ENCODE measurements at places on chromosomes 1 and 21.
A peak's percentile ranks its signal among the peaks of the same experiment; 100 is the strongest.

DNA sequence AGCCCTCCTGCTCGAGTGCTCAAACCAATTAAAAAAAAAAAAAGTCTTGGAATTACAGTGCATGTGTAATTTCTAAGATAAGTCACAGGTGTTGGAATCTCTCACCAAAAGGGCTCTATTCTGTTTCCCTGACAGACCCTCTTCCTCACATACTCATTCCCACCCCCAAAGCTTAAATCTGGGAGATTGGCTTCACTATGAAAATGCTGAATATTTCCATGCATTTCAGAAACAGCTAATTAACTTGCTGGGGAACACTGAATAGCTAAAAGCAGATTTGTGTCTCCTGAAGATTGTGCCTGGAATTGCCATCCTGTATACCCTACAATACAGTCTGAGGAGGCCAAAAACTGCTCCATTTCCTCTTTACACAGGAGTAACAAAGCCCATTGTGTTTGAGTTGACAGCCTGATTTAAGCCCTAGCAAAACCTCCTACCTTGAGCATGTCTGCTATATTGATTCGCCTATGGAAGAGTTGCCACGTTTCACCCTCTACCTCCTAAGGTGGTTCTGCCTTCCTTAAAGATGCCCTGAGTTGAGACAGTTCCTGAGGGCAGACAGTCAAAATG, 1.4 kb upstream of the PIK3R3 start:
- DNase-seq, result no peak

DNA sequence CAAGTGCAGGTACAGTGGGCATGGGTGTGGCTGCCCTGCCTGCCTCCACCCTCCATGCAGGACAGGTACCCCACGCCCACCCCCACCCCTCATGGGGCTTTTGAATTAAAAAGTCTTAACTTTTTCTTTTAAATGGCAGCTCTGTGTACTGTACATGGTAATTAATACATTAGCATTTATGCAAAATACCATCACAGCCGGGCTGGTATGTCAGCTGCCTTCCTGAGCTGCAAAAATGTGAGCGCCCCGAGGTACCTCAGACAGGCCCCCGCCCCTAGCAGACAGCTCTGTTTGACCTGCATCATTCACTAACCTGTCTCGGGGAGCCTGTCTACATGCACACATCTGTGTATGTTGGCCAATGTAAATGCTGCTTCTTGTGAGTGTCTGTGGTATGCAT, 42.2 kb upstream of the POU3F1 start:
- no peak for DNase-seq

GRCh38 chr1:23619299-23620188, 60.2 kb upstream of the ID3 start:
- DNase-seq, result peak; percentile 80

GRCh38 chr1:33524586-33524985, 52.1 kb downstream of the ZSCAN20 start:
- no peak for DNase-seq

DNA sequence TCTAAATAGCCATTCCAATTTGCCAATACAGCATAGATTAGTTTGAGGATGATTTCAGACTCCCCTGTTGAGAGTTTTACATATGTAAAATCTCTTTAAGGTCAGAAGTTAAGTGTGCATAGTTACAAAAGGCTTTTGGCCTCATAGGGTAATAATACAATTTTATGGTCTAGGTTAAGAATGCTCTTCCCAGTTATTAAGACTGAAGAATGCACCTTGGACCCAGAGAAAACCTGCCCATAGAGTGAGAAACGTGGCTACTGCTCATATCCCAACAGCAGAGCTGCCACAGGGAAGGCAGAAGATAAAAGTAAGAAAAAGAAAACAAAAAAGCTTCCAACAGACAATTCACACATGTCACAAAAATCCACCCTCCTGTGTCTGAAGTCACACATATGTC, 255.9 kb downstream of the LMO4 start:
- DNase-seq, result no peak

- DNase-seq, result no peak
Measured at GRCh38 chr1:175356727-175357126, 164.2 kb upstream of the KIAA0040 start.

All from T-helper 17 cell (primary cell).